ENCODE measurements at places on chromosomes 4 and X.

DNA sequence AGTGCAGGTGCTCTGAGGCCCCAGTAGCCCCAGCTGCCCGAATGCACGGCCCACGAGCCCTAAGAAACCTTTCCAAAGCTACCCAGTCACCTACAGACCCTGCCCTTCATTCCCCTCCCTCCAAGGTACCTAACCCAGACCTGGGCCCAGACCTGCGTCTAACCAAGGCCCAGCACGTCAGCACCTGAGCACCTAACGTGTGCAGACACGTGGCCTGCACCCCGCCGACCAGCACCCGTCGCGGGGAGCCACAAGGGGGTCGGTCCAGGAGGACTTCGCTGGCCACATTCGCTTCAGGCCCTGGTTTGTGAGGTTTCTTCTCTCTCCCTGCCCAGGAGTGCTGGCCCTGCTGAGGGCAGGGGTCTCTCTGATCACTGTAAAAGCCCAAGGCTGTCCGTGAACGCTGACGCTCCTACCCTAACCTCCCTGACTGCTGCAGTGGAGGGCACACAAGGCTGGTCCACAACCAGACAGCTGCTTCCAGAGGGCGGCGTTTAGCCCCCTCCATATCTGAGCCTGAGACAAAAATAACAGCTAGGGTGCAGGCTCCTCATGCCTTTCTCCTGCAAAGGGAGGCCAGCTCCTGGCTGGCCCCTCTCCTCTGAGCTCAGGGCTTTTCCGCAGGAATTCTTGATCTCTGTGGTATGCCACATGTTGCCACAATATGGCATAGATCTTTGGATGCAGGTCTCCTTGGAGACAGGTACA is 31.8 kb downstream of the WDR1 start:
- DNase-seq, result no peak

GRCh38 chr4:136864604-136865185 is 667.6 kb downstream of the PCDH18 start:
- DNase-seq, result peak; percentile 82

DNA sequence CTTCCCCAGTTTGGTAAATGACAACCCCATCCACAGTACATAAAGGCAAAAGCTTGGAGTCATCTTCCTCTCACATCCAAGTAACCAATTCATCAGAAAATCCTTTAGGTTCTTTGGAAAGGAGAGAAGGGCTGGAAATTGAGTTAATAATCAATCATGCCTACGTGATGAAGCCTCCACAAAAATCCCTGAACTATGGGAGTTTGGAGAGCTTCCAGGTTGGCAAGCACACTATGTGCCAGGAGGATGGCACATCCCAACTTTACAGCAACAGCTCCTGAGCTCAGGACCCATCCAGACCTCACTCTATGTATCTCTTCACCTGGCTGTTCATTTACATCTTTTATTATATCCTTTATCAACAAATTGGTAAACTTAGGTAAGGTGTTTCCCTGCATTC is 98.9 kb downstream of the IQCM start:
- DNase-seq, result no peak

- no peak for DNase-seq
These were observed 640.7 kb downstream of the BCOR start for GRCh38 chrX:39456894-39457604.

DNA sequence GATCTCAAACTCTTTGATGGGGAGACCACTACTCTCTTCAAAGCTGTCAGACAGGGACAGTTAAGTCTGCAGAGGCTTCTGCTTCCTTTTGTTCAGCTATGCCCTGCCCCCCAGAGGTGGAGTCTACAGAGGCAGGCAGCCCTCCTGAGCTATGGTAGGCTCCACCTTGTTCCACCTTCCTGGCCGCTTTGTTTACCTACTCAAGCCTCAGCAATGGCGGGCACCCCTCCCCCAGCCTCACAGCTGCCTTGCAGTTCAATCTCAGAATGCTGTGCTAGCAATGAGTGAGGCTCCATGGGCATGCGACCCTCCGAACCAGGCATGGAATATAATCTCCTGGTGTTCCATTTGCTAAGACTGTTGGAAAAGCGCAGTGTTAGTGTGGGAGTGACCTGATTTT is 42.1 kb upstream of the UGT2B10 start:
- DNase-seq, result no peak

GRCh38 chr4:3219761-3220475 is 29.0 kb upstream of the MSANTD1 start:
- no peak for DNase-seq

- peak; percentile 8 for DNase-seq
These were observed 63.0 kb upstream of the WDFY3 start for GRCh38 chr4:85029453-85029852.

GRCh38 chrX:96705905-96706304 is 21.3 kb downstream of the DIAPH2 start:
- no peak for DNase-seq

Data from fibroblast of gingiva (primary cell).